ENCODE measurements at places on chromosomes 3 and 15.
A peak's percentile ranks its signal among the peaks of the same experiment; 100 is the strongest.

DNA sequence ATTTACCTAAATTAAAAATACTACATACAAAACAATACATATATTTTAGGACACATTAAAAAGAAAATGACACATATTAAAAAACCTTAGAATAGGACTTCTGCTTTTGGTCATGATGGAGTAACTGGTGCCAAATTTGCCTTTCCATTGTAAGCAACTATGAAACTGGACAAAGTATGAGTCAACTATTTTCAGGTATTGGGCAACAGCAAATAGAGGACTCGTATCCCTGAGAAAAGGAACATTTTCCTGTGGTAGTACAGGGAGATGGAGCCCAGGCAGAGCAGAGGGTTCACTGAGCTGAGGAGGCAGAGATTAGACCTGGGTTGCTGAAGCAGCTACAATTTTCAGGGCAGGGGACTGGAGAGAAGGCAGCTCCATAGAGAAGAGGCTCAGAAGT, 14.7 kb downstream of the CCR1 start:
- DNase-seq = no peak

- no peak for DNase-seq
These were observed 149.4 kb downstream of the LRRK1 start for GRCh38 chr15:101068523-101068960.

- DNase-seq = no peak
These were observed 47.4 kb downstream of the CHCHD4 start for GRCh38 chr3:14077310-14077709.

DNA sequence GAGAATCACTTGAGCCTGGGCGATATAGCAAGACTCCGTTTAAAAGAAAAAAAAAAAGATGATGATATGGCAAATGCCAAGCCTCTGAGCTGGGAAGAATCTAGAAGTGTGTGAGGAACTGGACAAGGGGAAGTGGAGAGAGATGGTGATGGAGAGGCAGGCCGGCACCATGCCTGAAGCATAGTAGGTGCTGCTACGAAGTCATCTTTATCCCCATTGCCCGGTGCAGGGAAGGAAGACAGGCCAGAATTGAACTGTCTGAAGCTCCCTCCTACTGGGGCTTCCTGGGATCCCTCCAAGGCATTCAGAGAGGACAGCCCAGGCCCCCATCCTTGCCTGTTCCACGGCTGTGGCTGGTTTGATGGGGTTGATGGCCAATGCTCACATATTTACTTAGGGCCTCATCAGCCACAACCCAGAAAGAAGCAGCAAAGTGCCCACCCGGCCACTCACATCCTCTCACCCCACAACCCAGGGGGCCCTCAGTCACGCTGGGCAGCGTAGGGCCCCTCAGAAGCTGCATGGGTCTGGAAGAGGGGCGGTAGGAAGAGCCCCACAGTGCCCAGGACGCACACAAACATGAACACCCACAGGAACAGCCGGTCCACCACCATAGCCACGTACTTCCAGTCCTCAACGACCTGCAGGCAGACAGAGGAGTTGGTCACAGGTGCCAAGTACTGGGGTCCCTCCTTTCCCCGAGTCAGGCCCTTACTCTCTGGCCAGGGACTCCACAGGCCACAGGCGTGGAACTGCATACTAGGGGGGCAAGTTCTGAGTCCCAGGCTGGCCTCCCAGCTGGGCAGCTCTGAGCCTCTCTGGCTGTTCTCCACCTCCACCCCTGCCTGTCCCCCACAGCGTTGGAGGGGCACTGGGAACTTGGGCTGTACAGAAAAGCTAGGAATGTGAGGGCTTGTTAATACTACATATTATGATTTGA, 4.1 kb upstream of the CHRNA3 start:
- no peak for DNase-seq

DNA sequence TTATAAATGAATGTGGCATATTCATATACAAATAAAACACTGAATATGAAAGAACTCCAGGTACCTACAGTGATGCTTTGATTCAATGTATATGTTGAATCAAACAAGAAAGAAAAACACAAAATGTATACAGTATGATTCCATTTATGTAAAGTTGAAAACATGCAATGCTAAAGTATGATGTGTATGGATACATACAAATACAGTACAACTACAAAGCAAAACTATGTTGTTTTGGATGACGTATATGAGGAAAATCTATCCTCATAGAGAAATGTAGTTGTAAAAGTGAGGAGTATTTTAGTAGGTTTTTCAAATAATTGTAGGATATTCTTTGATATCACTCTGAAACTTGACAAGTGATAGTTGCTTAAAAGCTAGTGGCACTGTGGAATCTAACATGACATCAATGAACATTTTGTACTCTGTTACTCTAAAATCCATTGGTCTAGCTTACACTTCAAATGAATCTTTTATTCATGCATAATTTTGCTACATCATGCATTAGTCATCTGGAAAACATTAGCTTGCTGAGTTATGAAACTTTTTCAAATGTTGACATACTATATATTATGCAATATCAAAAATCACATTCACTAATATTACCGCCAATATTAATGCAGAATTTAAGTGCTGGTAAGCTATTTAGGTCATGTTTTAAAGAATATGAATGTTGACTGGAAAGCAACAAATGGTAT, 278.1 kb upstream of the CHRNA7 start:
- DNase-seq = peak; percentile 37

- DNase-seq = no peak
These were observed 397.1 kb upstream of the KCNMB2 start for GRCh38 chr3:178139116-178139515.

GRCh38 chr3:42012383-42012934, 50.6 kb upstream of the ULK4 start:
- DNase-seq = no peak

- DNase-seq = no peak
These were observed 55.1 kb downstream of the OTOL1 start for GRCh38 chr3:161551697-161552096.

GRCh38 chr3:118525077-118525476, 509.6 kb downstream of the IGSF11 start:
- DNase-seq = no peak

GRCh38 chr3:33833408-33834095, 35.1 kb downstream of the PDCD6IP start:
- DNase-seq = no peak

DNA sequence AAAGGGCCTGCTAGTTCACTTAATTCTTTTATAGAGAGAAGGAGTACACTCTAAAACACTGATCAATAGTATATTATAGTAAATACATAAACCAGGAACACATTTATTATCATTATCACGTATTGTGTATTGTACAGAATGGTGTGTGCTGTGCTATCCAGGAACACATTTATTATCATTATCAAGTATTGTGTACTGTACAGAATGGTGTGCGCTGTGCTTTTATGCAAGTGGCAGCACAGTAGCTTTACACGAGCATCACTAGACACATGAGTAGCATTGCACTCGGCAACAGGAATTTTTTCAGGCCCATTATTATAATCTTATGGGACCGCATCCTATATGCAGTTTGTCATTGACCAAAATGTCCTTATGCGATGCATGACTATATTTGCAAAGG, 20.9 kb upstream of the MUC20 start:
- DNase-seq = no peak

- DNase-seq = no peak
These were observed 1.4 kb downstream of the P2RY12 start for GRCh38 chr3:151383111-151383510.

DNA sequence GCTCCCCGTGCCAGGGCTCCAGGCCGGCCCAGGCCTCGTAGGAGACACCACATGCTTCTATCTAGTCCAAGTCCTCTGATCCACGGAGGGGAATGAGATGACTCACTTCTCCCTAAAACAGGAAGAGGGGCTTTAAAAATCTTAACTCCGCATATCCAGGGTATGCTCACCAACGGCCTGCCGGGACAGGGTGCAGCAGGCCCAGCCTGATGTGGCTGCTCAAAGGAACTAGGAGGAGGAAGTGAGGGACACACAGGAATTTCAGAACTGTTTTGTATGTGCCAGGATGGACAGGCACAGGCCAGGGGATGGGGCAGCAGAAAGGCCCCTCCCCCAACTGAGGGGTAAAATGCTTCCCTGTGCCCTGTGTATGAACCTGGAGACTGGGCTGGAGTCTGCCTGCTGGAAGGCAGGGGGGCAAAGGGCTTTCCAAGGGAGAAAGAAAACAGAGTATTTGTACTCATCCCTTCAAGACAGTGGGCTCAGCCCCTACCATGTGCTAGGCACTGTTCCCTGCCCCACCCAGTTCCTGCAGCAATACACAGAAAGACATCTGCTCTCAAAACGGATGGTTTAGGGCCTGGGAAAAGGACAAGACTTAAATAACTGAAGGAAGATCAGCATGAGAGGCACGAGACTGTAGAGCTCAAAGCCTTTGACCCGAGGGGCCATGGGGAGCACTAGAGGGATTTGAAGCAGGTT, 22.1 kb downstream of the CHDH start:
- no peak for DNase-seq

GRCh38 chr15:65394280-65394789, 16.5 kb upstream of the IGDCC3 start:
- no peak for DNase-seq
